ENCODE measurements at places on chromosomes 5 and 9.

- no peaks in the 10 kb centered on the region for H3K4me1 ChIP-seq
- no peak overlapping the region for H3K4me3 ChIP-seq
- H3K36me3 ChIP-seq: no peaks in the 10 kb centered on the region
- no peak for DNase-seq
- H3K27ac ChIP-seq: no peak overlapping the region
These were observed 39.5 kb downstream of the CACNA1B start for GRCh38 chr9:137917116-137917515.

- no peaks in the 10 kb centered on the region for H3K36me3 ChIP-seq
- no peak overlapping the region for H3K4me3 ChIP-seq
- H3K27ac ChIP-seq: no peak overlapping the region
- no peak for DNase-seq
- no peaks in the 10 kb centered on the region for H3K27me3 ChIP-seq
- no peaks in the 10 kb centered on the region for H3K4me1 ChIP-seq
These were observed 2.2 kb downstream of the THBS4 start for GRCh38 chr5:80037366-80037765.

DNA sequence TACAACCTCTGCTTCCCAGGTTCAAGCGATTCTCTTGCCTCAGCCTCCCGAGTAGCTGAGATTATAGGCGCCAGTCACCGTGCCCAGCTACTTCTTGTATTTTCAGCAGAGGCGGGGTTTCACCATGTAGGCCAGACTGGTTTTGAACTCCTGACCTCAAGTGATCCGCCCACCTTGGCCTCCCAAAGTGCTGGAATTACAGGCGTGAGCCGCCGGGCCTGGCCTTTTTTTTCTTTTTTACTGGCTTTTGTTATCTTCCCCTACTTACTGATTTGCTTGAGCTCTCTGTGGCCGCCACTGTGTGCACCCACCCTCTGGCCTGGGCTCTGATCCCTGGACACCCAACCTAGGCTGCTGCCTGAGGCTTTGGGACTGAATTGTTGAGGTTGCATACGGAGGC, 60.3 kb downstream of the ANKRD33B start:
- H3K27me3 ChIP-seq: no peaks in the 10 kb centered on the region
- no peaks in the 10 kb centered on the region for H3K36me3 ChIP-seq
- H3K4me1 ChIP-seq: peaks cover 4% of the 10 kb centered on the region
- DNase-seq: no peak
- H3K27ac ChIP-seq: no peak overlapping the region

- no peaks in the 10 kb centered on the region for H3K36me3 ChIP-seq
- peaks cover 47% of the 10 kb centered on the region for H3K4me1 ChIP-seq
- no peak for DNase-seq
- H3K4me3 ChIP-seq: peak overlapping the region; percentile 58
- no peaks in the 10 kb centered on the region for H3K27me3 ChIP-seq
These were observed 38.3 kb upstream of the TIFAB start for GRCh38 chr5:135490245-135491037.

GRCh38 chr9:101462558-101462957, 27.0 kb upstream of the ALDOB start:
- H3K36me3 ChIP-seq: no peaks in the 10 kb centered on the region
- H3K4me1 ChIP-seq: peaks cover 5% of the 10 kb centered on the region
- DNase-seq: no peak
- no peak overlapping the region for H3K4me3 ChIP-seq

DNA sequence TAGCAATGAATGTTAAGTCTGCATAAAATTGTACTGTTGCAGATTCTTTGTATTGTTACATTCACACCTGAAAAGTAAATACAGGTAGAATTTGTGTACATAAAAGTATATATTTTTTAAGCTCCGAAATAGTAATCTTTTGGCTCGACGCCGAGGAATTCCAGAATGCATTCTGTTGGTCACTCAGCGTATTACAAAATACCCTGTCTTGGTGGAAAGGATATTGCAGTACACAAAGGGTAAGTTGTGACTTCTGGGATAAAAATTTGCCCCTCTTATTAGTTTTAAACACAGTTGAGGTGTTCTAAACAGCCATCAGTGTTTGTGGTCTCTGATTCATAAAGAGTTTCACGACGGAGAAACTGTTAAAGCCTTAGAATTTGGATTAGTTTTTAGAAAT, 257.6 kb downstream of the ARHGEF28 start:
- no peak overlapping the region for H3K27ac ChIP-seq
- no peaks in the 10 kb centered on the region for H3K27me3 ChIP-seq
- H3K36me3 ChIP-seq: peaks cover 45% of the 10 kb centered on the region
- no peak overlapping the region for H3K4me3 ChIP-seq
- DNase-seq: no peak

GRCh38 chr9:89435071-89435823, 62.7 kb downstream of the SEMA4D start:
- H3K27me3 ChIP-seq: no peaks in the 10 kb centered on the region
- peaks cover 41% of the 10 kb centered on the region for H3K4me1 ChIP-seq

GRCh38 chr5:464446-464842, 21.5 kb downstream of the EXOC3 start:
- no peak for DNase-seq
- no peaks in the 10 kb centered on the region for H3K27me3 ChIP-seq
- no peak overlapping the region for H3K27ac ChIP-seq
- H3K4me1 ChIP-seq: no peaks in the 10 kb centered on the region
- no peak overlapping the region for H3K4me3 ChIP-seq
- peaks cover 6% of the 10 kb centered on the region for H3K36me3 ChIP-seq

DNA sequence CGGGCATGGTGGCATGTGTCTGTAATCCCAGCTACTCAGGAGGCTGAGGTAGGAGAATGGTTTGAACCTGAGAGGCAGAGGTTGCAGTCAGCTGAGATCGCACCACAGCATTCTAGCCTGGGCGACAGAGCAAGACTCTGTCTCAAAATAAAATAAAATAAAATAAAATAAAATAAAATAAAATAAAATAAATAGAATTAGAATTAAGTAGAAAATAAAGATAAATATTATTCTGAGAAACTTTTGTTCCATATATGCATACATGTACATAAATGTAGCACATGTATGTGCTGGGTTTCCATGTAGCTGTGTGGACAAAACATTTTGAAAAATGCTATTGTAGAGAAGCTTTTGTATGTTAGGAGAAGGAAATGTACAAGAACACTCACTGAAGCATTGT, 129.4 kb upstream of the VLDLR start:
- H3K27ac ChIP-seq: no peak overlapping the region
- no peak for DNase-seq
- no peaks in the 10 kb centered on the region for H3K27me3 ChIP-seq
- no peaks in the 10 kb centered on the region for H3K36me3 ChIP-seq
- H3K4me1 ChIP-seq: peaks cover 17% of the 10 kb centered on the region

GRCh38 chr9:75734802-75735201, 155.7 kb upstream of the PCSK5 start:
- no peak for DNase-seq
- H3K4me3 ChIP-seq: no peak overlapping the region
- no peaks in the 10 kb centered on the region for H3K27me3 ChIP-seq
- H3K27ac ChIP-seq: no peak overlapping the region
- no peaks in the 10 kb centered on the region for H3K4me1 ChIP-seq
- no peaks in the 10 kb centered on the region for H3K36me3 ChIP-seq

GRCh38 chr9:36137392-36138004, 965 bp downstream of the GLIPR2 start:
- no peaks in the 10 kb centered on the region for H3K27me3 ChIP-seq
- H3K27ac ChIP-seq: peak overlapping the region; percentile 68
- peaks cover 39% of the 10 kb centered on the region for H3K4me1 ChIP-seq
- H3K36me3 ChIP-seq: no peaks in the 10 kb centered on the region

GRCh38 chr5:137155261-137156000, 343.7 kb downstream of the SPOCK1 start:
- H3K27ac ChIP-seq: no peak overlapping the region
- H3K4me3 ChIP-seq: no peak overlapping the region
- no peak for DNase-seq
- H3K36me3 ChIP-seq: no peaks in the 10 kb centered on the region

DNA sequence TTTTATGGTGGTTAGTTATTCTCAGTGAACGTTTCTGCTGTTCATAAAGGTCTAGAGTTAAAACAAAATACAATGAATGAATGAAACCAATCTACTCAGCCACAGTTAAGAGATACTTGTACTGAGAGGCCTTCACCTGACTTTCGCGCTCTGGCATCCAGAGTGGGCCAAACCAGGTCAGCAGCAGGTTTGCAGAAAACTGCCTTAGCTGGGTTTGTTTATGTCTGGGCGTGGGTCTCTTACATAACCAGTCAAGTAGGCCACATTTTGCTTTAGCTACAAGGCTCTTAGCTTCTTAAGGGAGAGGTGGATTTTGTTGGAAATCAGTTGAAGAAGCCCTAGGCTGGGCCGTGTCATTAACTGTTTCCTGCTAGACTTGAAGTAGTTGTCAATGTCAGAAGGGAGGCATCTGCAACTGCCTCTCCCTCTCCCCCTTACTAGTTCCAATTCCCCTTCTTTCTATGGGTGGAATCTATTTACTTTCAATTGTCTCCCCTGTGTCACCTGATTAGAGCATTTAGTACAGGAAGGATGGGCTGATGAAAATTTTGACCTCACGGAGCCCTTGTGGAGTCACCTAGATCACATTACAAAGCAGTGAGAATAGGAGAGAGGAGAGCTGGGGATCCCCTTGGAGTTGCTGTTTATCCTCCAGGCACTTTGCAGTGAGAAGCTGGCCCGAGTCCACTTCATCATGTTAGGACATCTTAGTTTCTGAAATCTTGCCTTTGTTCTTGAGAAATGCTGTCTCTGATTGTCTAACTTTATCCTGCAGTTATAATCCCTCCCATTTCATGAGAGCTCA, 200.5 kb downstream of the ARHGEF28 start:
- H3K27me3 ChIP-seq: no peaks in the 10 kb centered on the region
- peaks cover 41% of the 10 kb centered on the region for H3K4me1 ChIP-seq
- no peaks in the 10 kb centered on the region for H3K36me3 ChIP-seq

DNA sequence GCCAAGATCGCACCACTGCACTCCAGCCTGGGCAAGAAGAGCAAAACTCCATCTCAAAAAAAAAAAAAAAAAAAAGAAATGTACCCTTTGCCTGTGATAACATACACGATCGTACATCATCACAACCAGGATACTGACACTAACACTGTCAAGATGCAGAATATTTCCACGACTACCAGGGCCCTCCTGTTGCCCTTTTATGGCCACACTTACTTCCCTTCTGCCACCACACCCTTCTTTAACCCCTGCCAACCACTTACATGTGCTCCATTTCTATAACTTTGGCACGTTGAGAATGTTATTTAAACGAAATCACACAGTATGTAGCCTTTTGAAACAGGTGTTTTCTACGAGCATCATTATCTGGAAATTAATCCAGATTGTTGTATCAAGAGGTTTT, 69.0 kb upstream of the OTULINL start:
- H3K27me3 ChIP-seq: no peaks in the 10 kb centered on the region
- H3K4me3 ChIP-seq: no peak overlapping the region
- H3K27ac ChIP-seq: no peak overlapping the region
- no peaks in the 10 kb centered on the region for H3K36me3 ChIP-seq
- H3K4me1 ChIP-seq: no peaks in the 10 kb centered on the region

DNA sequence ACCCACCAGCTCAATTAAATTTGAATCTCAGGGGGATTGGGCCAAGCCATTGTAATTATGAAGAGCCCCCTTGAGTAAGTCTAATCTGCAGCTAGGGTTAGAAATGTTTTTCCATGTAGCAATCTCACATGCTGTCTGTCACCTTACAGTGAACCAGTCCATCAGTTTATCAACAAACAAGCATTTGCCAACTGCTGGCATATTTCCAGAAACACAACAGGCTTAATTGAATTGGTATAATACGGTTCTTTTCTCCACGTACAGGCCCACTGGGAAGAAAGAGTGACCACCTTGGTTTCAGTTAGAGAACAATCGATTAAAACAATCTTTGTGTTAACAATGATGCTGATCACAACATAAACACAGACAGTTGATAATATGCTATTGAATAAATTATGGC, 67.4 kb downstream of the NSUN2 start:
- DNase-seq: no peak
- H3K36me3 ChIP-seq: no peaks in the 10 kb centered on the region
- H3K4me3 ChIP-seq: no peak overlapping the region
- no peaks in the 10 kb centered on the region for H3K4me1 ChIP-seq
- H3K27me3 ChIP-seq: peaks cover 4% of the 10 kb centered on the region

DNA sequence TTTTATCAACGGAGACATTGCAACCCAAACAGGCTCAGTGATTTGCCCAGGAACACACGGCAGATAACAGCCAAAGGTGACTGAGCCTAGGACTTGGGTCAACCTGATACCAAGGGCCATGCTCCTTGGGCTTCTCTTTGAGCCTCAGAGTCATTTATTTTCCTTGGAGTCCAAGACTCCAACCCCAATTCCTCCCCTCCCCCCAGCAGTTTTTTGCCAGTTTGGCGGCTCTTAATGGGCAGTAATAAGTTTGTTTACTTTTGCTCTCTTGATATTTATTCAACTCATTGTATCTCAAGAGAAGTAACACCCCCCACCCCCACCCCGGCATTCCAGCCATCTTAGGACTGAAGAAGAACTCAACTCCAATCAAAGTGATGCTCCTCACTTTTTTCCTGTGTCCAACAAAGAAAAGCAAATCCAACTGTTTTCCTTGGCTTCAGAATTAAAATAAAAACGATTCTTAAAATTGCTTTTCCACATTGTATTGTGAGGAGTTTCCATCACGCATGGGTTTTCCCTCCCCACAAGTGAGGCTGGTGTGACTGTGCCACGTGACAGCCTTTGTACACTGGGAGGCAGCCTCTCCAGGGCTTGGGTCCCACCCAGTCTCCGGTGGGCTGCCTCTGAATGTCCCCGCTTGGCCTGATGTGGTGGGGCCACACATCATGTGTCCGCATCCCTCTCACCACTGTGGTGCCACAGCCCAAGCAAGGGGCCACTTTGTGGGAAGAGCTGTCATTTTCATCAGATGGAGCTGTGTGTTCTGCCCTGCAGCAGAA, 9.1 kb downstream of the ANGPTL2 start:
- H3K4me3 ChIP-seq: no peak overlapping the region
- DNase-seq: no peak
- no peaks in the 10 kb centered on the region for H3K27me3 ChIP-seq
- peaks cover 63% of the 10 kb centered on the region for H3K4me1 ChIP-seq
- H3K27ac ChIP-seq: peak overlapping the region; percentile 81

GRCh38 chr5:9140711-9141110, 405.2 kb downstream of the SEMA5A start:
- H3K4me3 ChIP-seq: no peak overlapping the region
- H3K27me3 ChIP-seq: no peaks in the 10 kb centered on the region
- H3K4me1 ChIP-seq: no peaks in the 10 kb centered on the region
- no peaks in the 10 kb centered on the region for H3K36me3 ChIP-seq
- DNase-seq: no peak

DNA sequence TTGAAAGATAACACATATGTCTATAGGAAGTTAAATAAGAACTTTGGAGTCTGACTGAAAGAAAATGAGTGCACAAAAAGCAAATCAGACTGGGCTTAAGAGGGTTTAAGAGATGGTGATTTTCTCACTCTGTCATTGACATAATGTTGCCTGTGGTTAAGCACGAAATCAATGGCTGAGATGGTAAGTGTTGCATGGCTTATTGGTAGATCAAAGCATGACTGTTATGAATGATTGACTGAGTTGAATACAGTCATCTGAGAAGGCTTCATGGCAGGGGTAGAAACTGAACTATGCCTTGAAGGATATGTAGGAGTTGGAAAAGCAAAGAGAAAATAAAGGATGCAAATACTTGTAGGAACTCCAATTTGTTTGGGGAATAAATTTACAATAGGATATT, 136.6 kb downstream of the PLPPR1 start:
- H3K36me3 ChIP-seq: no peaks in the 10 kb centered on the region

Measured in esophagus squamous epithelium (tissue), 5 donors.